Fibroblast of the aortic adventitia (primary cell): ENCODE measurements at places on chromosomes 3 and 15.
A peak's percentile ranks its signal among the peaks of the same experiment; 100 is the strongest.

GRCh38 chr15:74967670-74968069, 11.1 kb upstream of the RPP25 start:
- no peak for DNase-seq

DNA sequence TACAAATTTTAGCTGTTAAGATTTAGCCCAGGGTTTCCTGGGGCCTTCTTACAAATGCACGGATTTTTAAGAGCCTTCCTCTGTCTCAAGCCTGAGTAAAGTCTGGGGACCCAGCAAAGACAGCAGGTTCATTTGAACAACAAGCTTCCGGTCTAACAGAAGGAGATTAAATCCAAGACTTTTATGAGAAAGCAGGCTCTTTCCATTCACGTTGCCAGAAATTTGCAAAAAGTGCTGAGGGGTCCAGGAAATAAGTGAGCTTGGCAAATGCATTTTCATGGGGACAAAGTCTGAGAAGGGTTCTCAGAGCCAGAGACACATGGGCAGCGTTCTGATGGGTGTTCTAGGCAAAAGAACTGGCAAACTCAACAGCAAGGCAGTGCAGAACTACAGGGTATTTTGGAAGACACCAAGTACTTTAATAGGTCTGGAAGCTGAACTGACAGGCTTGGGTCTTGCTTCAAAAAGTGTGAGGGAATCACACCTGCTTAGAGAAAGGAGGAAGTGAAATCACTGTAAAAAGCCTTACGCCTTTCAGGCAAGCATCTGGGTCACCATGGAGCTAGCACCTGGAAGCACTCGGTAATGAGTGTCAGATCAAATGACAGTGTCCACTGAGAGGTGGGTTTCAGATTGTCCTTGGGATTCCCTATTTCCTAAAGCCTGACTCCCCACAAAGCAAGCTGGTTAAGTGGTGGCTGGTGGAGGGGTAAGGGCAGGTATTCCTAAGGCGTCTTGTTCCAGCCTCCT, 115.8 kb upstream of the ARHGEF3 start:
- DNase-seq = no peak

- DNase-seq = no peak
These were observed 28.7 kb downstream of the SENP8 start for GRCh38 chr15:72146934-72147333.

DNA sequence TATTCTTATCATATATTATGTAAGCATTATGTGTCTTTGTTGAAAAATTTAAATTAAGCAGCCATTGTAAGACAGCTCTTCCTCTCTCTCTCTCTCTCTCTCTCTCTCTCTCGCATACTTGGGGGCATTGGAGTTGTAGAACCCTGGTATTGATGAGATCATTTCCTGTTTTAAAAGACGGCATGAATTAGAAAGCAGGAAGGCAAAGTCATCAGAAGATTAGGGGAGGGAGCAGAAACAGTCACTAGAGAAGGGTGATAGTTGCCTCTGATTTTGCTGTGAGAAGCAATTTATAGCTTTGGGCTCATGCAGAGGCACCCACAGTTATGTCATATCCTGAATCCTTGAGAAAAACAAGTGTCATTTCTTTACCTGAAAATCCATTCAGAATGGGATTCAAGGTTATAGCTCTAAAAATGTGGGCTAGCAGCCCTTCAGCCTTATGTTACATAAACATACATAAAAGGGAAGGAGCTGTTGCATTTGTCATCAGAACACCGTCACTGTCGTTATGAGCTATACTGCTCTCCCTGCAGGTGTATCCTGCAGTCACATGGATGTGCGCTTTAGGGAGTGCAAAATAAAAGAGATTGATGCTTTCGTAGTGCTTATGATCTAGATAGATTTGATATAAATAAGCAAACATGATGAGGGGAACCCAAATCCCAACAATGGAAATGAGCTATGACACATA, 213.8 kb downstream of the NR1D2 start:
- DNase-seq = no peak

- no peak for DNase-seq
These were observed 22.1 kb downstream of the ARNT2 start for GRCh38 chr15:80426316-80426715.

DNA sequence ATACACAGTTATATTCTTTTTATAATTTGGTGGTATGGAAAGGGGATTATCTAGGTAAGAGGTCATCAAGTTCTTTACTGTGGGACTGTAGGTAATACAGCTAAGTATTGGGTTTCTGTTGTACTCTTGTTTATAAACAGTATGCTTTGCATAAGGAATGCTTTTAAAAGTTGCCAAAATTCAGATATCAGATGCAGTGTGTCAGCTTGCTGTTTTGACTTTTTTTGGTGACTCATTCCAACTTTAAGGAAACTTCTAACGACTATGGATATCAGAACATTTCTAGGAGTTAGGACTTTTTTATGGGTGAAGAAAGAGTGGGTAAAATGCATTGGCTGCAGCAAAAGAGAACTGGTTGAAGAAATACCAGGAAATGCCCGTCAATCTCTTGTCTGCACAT, 2.8 kb downstream of the SCAANT1 start:
- DNase-seq = peak; percentile 35

GRCh38 chr3:183579967-183580900, 24.7 kb upstream of the KLHL6 start:
- peak; percentile 70 for DNase-seq

- DNase-seq = peak; percentile 36
These were observed 110.4 kb downstream of the ADAMTSL3 start for GRCh38 chr15:83764201-83764838.

DNA sequence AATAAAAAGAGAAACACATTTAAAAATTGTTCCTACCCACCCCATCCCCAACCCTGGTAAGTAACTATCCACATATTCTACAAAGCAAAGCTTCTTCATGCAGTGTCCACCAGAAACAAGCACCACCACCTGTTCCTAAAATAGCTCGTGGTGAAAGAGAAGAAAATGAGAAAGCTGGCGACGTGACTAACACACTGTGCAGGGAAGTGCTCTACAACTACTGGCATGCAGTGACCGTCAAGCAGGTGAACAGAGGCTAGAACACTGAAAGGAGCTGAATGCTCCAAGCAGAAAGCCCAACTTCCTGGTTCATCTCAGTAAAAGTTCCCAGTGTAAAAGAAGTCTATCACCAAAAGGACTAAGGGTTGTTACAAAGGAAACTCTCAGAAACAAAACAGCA, 80.7 kb downstream of the NR2E3 start:
- no peak for DNase-seq

GRCh38 chr3:17076940-17077605, 192.3 kb downstream of the PLCL2 start:
- DNase-seq = no peak

- DNase-seq = no peak
These were observed 11.9 kb upstream of the PKM start for GRCh38 chr15:72242775-72243370.

- DNase-seq = peak; percentile 65
These were observed 20.0 kb upstream of the PLCL2 start for GRCh38 chr3:16864610-16865313.

DNA sequence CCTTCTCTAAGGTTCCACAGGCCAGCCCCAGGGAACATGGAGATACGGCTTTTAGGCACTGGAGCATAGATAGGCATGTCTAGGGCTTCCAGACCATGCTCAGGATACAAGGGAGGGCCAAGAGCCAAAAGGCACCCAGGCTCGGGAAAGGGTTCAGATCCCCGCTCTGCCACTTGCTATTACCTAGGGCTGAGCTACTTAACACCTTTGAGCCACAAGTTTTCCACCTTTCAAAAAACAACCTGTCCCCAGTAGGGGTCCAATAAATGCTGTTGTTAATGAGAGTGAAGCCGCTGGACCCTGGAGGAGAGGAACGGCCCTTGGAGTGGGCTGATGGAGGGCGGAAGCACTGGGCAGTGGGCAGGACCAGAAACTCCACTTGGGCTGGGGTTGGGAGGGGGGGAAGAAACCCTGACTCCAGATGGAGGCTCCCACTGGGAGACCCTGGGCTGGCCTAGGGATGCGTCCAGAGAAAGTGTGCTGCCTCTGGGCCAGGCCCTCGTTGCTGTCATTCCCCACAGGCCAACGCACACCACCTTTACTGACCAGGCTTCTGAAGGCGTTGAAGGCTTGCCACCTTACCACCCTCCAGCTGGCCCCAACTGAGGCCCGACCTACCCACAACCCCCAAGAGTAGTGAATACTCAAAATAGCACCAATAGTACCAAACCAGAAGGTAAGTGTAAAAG, 8.6 kb upstream of the ITPKA start:
- DNase-seq = no peak

DNA sequence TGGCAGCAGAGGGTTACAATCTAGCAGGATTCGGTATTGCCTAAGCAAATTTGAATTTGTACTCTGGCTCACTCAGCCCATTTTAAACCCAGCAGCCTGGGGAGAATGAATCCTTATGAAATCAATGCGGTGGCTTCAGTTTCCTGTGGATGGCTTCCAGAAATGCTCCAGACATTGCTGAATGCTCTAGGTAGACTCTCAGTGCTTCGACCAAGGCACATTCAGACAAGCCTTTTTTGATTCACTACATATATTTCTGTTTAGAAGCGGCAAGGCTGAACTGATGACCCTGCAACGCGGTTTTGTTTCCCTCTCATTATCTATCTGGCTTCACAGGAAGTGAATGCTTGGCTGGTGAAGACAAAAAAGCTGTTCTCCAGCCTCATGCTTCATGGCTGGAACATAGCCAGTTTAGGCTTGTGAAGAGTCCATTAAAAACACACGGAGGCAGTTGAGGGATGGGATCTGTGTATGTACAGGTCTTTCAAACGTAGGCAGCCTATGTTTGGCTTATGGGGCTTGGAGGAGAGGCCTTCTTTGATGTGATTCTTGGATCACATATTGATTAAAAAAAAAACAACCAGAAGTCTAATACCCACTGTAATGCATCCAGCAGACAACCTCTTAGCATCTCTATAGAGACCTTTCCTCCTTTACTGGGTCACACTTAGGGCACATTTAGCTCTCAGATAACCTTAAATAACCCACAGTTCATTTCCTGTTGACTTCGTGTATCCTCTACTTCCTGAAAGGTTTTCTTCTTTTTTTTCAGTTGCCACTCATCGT, 400.2 kb upstream of the TBL1XR1 start:
- DNase-seq = peak; percentile 98

GRCh38 chr15:31867536-31868442, 162.5 kb upstream of the CHRNA7 start:
- peak; percentile 37 for DNase-seq

DNA sequence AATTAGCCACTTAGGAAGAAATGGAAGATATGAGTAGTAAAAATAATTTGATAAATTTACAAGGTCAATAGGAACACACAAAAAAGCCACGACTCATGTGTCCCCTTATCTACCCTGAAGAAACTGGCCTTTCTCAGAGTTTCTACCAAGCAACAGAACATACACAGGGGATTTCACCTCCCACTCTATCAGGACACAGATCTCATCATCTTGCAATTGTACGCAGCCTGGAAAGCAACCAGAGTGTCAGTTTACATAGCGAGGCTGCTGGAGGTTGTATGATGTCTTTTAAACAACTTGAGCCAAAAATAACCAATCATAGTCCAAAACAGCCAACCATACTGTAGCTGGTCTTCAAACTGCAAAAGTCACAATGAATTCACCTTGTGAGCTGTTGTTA, 19.7 kb upstream of the LMOD3 start:
- DNase-seq = peak; percentile 28

GRCh38 chr3:129065720-129066073, 5.1 kb downstream of the GP9 start:
- DNase-seq = no peak

GRCh38 chr3:195770081-195770840, 41.5 kb downstream of the MUC4 start:
- DNase-seq = no peak

- DNase-seq = no peak
These were observed 481.4 kb upstream of the NAALADL2 start for GRCh38 chr3:174377684-174378083.

GRCh38 chr3:85591451-85591850, 632.7 kb downstream of the CADM2 start:
- DNase-seq = no peak

- peak; percentile 98 for DNase-seq
These were observed 64.4 kb downstream of the ABI3BP start for GRCh38 chr3:100928638-100929428.

- no peak for DNase-seq
These were observed 39.2 kb upstream of the RBP1 start for GRCh38 chr3:139578783-139579182.

DNA sequence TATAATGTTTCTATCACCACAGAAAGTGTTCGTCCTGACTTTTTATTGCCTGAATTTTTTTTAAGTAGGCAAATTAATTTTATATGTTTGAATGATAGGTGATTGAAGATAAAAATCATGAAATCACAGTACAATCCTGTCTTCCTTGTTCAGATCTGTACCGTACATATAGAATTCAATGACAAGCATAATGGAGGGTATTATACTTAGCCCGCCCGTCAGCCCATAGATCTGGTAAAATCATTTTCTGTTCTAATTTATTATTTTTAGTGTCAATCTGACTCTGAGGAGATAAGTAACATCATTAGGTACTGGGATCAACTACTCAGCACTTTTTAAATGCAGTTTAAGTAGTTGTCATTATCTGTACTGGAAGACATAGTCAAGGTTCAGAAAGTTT, 269.9 kb downstream of the NR2F2 start:
- DNase-seq = no peak

GRCh38 chr3:55521064-55521737, 34.1 kb upstream of the WNT5A start:
- DNase-seq = no peak

- no peak for DNase-seq
These were observed 23.9 kb downstream of the EIF4E3 start for GRCh38 chr3:71701251-71701762.

DNA sequence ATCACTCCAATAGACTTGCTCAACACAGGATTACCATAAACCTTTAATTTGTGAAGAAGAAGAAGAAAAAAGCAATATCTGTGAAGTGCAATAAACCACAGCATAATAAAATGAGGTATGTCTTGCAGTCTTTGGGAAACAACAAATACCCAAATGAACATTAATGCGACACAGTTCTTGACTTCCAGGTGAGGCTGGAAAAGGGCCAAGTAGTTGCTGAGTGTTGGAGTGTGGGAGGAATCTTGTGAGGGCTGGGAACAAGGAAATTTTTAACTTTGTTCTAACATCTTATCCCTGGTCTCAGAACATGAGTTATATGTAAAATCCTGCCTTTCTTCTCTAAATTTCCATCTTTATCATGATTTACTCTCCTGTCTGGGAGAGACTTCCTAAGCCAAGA, 206.5 kb downstream of the DTWD1 start:
- DNase-seq = no peak

DNA sequence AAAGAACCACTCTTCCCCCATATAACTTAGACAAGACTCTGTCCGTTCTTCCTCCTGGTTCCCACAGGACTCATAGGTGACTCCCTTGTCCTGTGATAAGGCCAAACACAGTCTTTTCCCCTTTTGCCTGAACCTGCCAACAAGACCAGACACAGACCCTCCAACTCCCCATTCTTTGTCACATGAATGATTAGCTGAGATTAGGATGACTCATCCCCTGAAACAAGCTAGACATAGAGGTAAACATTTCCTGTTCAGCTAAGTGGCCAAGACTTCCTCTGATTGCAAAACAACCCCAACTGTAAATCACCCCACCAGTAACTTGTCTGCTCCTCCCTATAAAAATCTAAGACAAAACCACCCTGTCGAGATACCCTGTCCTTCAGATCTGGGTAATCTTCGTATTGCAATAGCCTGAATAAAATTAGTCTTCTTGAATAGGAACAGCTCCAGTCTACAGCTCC, 11.4 kb upstream of the HTR3E start:
- DNase-seq = peak; percentile 38

GRCh38 chr15:35141743-35142471, 56.8 kb upstream of the NANOGP8 start:
- DNase-seq = peak; percentile 84

GRCh38 chr3:66404903-66405700, 95.7 kb downstream of the LRIG1 start:
- DNase-seq = no peak
